ENCODE measurements at places on chromosomes 6 and 20.

- DNase-seq = no peak
These were observed 177.5 kb upstream of the CST7 start for GRCh38 chr20:24771542-24772061.

GRCh38 chr6:88536071-88536625 lies 370.0 kb upstream of the CNR1 start:
- DNase-seq = no peak

DNA sequence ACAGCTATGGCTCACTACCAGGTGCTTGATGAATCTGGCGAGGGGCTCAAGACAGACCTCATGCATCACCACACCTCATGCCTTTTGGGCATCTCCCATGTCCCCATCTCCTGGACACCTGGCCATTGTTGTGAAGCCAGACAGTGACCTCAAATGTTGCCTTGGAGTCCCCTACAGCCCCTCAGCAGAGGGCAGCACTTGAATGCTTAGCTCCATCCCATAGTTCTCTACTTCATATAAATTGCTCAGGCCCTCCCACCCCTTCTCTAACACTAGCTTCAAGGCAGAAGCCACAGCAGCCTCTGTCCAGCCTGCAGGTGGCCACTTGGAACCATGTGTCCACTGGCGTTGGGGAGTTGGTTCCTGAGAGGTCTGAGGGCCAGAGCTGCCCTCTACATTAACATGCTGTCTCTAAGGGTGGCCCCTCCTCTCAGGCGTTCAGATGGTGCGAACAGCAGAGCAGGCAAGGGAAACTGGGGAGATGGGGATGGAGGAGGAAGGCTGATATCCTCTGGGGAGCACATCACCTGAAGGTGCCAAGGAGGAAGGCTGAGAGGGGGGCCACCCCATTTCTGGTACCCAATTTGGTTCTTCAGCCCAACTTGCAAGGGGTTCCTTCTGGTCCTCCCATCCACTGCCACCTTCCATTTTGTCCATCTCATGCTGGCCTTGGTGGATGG lies 31.3 kb downstream of the MOCS1 start:
- DNase-seq = no peak

GRCh38 chr20:44176833-44177534 lies 10.0 kb downstream of the JPH2 start:
- no peak for DNase-seq

- DNase-seq = no peak
These were observed 131.2 kb upstream of the RPS6KA2 start for GRCh38 chr6:166758136-166758704.

DNA sequence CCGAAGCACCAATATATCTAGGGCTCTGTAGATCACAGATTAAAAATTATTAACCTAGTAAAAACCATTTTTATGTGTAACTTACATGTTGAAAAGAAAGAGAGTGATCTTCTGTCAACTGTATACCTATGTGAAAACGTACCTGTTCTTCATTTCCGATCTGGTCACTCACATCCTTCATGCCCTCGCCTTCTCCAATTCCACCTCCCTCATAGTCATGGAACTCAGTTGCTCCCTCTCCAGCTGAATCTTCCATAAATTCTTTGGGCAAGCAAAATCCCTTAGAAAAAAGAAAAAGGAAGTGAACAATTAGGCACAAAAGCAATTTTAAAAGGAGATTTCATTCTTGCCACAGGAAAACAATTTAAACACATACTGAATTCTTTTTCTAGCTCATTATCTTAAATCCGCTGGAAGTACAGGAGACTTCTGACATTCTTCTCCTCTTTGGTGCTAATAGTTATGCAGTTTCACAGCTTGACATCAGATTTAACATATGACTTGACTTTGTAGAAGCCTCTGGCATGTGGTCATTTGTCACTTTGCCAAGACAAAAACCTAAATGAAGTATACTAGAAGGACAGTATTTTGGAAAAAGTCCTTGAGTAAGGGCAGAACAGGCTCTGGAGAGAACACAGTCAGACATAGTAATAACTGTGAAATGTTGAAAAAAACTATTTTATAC lies 29.5 kb upstream of the LYRM2 start:
- no peak for DNase-seq

DNA sequence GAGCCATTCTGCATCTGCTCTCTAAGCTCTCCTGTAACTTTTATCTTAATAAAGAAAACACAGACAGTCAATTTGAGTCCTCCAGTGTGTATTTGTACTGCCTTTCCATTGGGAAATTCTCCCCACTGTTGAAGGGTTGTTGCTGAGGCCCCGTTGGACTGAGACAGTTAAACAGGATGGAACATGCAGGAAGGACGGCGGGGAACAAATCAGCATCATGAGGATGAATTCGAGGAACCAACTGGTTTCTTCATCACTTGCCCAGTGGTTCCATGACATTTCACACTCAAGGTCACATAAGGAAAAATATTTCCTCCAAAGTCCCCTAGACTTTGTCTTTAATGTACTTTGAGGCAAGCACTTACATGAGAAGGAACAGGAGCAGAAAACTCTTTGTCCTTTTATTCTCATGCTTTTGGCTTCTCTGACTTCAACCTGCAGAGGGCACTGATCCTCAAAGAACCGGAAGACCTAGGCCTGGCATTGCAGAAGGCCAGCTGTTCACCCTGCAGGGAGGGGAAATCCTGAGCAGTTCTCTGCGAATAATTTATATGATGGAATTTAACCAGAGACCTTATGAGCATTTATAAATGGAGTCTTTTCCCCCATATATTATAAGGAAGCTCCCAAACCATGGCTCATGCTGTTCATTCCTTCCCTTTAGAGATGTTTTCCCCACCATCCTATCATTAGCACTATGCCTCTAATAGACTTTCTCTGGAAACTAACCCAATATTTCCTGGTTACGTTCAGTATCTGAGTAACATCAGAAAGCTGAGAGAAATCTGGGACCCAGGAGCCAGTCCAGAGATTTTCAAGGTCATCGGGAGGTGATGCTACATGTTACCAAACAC lies 55.2 kb upstream of the ADGRF1 start:
- peak; percentile 32 for DNase-seq

- no peak for DNase-seq
These were observed 732.2 kb downstream of the HDGFL1 start for GRCh38 chr6:23301556-23301955.

GRCh38 chr6:6626187-6626586 lies 37.7 kb downstream of the LY86 start:
- no peak for DNase-seq

GRCh38 chr6:13380761-13381160 lies 52.4 kb upstream of the TBC1D7 start:
- no peak for DNase-seq

- DNase-seq = no peak
These were observed 1.0 kb downstream of the LRP11 start for GRCh38 chr6:149862922-149863697.

- no peak for DNase-seq
These were observed 60.2 kb downstream of the CTCFL start for GRCh38 chr20:57464642-57465211.

DNA sequence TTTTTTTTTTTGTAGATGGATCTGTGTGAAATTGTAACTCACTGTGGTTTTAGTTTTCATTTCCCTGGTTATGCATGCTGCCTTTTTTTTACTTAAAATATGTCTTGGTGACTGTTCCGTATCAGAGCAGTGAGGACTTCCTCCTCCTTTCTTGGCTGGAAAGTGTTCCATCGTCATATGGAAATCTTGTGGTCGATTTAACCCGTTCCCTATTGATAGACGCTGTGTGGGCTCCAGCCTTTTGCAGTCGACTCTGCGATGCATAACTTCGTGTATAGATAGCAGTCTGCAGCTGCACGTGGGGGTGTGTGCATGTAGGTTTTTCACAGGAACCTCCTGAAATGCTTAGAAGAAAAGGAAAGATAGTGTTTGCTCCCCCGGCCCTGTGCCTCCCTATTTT lies 28.1 kb upstream of the PNPLA1 start:
- DNase-seq = no peak
